Stimulated activated CD8-positive, alpha-beta memory T cell treated with anti-CD3 and anti-CD28 coated beads, Interleukin-12 subunit alpha, Interleukin-12 subunit beta, amount 100 ng/mL, for 1 hour (primary cell): ENCODE measurements at places on chromosomes 5 and 9.

DNA sequence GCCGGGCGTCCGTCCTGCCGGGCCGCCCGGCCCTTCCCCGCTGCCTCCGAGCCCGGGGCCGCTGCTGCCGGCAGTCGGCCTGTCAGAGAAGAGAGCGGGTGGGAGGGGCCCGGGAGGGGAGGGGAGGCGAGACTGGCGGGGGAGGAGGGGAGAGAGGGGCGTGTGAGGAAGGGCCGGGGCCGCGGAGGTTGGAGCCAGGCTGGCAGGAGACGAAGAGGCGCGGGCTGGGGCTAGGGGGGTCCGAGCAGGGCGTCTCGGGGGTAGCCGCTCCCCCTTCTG lies 570 bp downstream of the CREBRF start:
- no peak for DNase-seq

DNA sequence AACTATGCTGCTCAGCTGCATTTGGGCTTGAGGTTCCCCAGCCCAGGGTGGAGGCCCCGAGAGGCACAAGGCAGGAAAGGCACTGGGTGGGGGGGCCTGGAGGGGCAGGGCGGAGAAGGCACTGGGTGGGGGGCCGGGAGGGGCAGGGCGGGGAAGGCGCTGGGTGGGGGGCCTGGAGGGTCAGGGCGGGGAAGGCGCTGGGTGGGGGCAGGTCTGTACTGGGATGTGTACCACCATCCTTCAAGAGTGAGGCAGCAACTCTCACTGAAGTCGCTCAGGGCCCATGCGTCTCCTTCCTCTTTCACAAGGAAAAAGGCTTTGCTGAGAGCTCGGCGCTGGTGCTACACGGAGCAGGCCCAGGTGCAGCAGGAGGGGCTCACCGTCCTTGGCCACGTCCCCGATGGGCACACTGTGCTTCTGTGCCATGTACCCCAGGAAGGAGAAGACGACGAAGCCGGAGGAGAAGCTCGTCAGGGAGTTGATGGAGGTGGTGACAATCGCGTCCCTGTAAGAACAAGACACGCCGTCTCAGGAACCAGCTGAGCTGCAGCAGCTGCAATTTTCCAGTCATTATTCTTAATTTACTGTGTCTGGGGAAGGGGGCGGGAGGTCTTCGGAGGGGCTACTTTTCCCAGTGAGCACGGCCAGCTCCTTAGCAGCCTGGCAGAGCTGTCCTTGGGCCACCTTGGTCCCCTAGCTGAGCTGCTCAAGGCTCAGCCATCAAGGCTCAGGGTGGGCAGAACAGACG lies 30.8 kb downstream of the SLC6A3 start:
- no peak for DNase-seq

DNA sequence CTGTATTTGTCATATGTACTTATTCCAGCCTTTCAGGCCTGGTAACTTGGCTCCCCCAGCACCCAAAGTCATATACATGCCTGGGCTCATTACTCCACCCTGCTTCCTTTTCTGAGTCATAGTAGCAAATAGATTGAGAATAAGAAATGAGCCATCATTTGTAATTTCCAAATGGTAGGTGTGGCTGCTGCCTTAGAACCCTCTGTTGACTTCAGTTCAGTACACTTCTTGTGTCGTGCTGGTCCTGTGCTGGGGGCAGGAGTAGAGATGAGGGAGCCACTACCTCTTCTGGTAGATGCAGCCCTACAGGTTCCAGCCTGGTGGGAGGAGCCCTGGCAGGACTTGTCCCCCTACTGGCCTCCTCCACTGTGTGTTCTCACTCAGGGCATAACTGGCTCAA lies 11.1 kb downstream of the GM2A start:
- no peak for DNase-seq

GRCh38 chr9:126036881-126037291 lies 289.7 kb downstream of the PBX3 start:
- DNase-seq, result no peak

- DNase-seq, result no peak
These were observed 61.1 kb downstream of the PSD2 start for GRCh38 chr5:139856714-139857113.

DNA sequence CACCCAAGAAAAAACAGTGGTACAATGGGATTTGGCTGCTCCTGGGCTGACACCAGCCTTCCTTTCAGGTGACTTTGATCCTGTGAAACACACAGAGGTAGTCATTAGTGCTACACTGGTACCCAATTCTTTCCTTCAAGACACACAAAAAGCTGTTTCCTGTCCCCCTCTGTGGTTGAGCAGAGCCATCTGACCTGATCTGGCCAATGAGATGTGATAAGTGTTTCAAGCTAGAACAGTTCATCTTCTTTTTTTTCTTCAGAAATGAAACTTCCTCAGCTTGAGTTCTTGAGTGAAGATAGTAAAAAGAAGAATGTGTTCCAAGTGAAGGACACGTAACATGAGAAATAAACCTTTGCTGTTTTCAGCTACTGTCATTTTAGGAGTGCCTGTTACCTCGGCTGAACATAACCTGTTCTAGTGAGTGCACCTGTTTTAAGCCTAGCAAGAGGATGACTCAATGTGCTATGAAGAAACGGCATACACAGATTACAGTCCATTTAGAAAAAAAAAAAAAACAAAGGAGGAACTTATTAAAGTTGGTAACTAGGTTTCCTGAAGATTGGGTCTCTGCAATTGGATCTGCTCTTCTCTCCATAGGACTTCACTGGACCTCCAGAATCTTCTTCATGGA lies 287.8 kb downstream of the GAS1 start:
- DNase-seq, result no peak

DNA sequence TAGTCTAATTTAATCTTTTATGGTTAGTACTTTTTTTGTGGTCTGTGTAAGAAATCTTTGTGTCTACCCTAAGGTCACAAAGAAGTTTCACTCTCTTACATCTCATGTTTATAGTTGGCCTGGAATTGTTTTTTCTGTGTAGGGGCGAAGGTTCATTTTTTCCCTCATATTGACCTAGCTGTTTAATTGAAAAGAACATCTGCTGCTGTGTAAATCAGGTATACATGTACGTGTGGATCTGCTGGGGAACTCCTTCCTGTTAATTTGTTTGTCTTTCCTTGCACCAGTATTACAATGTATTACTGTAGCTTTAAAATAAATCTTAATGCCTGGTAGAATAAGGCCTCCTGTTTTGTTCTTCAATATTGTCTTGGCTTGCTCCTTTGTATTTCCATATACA lies 37.8 kb downstream of the EXOSC2 start:
- DNase-seq, result no peak

DNA sequence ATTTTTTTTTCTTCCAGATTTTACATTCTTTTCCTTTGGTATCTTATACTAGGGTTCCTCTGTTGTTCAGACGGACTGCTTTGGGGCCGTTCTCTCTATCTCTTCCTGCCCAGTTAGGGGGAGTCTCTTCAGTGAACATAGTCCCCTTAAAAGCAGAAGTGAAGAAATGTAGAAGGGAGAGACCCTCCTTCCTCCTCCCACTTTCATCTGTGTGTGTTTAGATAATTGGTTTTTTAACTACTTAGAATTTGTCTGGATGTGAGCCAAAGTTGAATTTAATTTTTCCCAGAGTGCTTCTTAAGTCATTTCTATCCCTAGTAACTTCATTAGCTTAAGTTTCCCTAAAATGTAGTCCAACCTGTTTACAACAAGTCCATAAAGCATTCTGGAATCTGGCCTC lies 167.5 kb downstream of the HACD4 start:
- DNase-seq, result no peak

- peak; percentile 42 for DNase-seq
These were observed 117.2 kb downstream of the INVS start for GRCh38 chr9:100216178-100216787.

DNA sequence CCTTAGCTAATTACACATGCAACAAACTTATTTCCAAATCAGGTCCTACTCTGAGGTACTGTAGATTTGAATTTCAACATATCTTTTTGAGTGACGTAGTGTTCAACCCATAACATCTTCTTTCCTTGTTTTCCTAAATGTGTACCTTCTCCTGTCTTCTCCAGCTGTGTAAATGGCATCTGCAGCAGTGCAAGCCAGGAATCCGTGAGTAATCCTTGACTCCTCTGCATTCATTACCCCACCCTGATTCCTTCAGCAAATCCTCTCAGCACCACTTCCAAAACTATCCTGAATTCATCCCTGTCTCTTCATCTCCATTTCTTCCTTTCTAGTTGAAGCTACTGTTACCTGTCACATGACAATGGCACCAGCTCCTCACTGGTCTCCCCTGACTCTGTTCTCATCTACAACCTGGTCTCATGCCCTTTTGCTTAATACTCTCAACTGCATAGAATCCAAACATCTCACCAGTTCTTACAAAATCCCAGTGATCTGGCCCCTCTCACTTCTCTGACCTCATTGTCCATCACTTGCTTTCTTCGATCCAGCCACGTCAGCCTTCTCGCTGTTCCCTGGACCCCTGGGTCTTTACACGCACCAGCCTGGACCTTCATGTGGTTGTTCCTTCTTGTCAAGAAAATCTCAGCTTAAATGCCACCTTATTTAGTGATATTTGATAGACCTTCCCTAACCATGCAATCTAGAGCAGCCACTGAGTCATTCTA lies 14.6 kb upstream of the TRAF1 start:
- no peak for DNase-seq

DNA sequence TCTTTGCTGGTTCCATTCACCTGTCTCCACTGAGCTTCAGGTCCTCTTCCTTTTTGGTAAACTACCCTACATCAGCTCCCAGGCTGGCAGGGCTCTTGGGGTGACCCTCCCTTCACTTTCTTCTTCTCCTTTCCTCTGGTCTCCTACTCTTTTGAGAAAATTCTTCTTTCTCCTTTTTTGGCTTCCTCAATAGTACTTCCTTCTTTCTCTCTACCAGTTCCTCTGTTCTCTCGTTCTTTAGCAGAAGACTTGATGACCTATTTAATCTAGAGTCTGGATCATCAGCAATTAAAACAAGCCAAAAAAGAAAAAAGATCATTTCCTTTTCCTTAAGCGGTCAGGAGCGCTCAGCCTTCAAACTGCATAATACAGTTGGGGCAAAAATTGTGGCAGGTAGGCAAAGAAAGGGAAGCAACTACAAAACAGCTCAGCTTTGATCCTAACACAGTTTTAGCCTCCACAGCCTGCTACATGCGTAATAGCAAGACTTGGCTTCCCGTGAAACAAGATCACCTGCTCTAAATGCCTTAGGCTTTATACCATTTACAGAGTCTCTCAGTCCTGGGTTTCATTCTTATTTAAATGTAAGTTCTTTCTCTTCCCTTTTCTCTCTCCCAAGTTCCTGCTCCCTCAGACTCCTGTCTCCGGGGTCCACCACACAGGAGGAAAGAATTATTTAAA lies 14.0 kb upstream of the GSN start:
- no peak for DNase-seq

DNA sequence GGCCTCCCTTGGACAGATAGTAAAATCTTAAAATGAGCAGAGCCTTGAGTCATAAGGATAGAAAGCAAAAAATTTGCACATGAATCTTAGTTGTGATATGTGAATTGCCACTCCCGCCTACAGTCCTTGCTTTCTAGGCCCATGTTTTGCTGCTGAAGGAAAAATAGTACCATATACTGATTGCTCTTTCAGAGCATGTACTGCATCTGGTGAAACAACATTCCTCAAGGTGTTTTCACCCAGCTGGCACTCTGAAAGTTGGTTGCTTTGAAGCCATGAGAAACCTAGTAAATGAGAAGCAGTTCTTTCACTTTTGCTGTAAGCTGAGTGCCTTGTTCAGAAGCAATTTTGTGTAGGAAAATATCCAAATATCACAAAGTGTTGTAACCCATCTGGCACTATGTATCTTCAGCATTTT lies 10.3 kb downstream of the CDC37L1 start:
- no peak for DNase-seq

- no peak for DNase-seq
These were observed 592 bp downstream of the ANKRD55 start for GRCh38 chr5:56232538-56232937.

DNA sequence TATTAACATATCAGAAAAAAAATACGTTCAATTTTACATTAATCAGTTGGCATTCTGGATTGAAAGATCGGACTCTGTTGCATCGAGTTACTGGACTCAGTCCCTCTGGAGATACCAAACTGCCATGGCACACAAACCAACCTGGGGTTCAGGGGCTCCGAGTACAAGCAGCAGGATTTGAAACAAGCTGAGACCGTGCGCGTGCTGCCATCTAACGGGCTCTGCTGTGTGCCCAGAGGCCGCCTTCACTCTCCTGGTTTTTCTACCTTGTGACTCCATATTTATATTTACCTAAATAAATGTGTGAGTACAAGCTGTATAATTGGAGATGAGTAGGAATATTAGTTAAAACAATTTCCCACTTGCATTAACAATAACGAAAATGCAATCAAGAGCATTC lies 48.2 kb downstream of the ANXA1 start:
- DNase-seq, result no peak

GRCh38 chr9:6575324-6576034 lies 70.0 kb downstream of the GLDC start:
- DNase-seq, result no peak

- no peak for DNase-seq
These were observed 90.1 kb downstream of the GOLPH3 start for GRCh38 chr5:32083981-32084430.

DNA sequence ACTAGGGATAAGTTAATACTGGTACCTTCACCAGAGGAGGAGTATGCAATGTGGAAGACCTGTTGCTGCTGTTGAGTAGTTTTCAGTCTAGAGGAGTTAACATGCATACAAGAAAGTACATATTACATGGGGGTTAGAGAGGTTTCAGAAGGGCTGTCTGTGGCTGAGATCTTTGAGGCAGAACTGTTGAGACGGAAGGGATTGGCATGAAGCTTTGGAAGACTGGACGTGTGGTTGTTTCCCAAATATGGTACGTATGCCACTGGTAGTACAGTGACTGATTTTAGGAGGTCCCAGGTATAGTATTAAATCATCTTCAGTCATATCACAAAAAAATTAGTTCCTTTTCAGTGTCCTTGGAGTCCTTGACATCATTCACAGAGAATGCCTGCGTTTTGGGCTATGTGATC lies 17.6 kb downstream of the TNFAIP8 start:
- DNase-seq, result no peak

GRCh38 chr5:2126512-2126911 lies 243.8 kb upstream of the IRX4 start:
- DNase-seq, result no peak

GRCh38 chr9:131732636-131733289 lies 7.1 kb downstream of the RAPGEF1 start:
- no peak for DNase-seq

GRCh38 chr9:96875461-96876142 lies 21.3 kb upstream of the ZNF782 start:
- DNase-seq, result no peak

GRCh38 chr5:91420879-91421278 lies 37.8 kb upstream of the ARRDC3 start:
- no peak for DNase-seq

GRCh38 chr5:73506459-73506955 lies 8.3 kb downstream of the BTF3 start:
- no peak for DNase-seq

DNA sequence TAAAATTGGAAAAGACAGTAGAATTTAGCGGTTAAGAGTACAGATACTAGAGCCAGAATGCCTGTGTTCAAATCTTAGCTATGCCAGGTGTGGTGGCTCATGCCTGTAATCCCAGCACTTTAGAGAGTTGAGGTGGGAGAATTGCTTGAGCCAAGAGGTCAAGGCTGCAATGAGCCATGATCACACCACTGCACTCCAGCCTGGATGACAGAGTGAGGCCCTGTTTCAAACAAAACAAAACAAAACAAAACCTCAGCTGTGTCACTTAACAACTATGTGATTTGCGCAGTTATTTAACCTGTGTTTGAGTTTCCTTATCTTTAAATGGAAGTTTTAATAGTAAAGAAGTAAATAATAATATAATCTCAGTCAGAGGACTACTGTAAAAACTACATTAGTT lies 68.3 kb downstream of the TBCA start:
- no peak for DNase-seq
